Islet precursor cell (in vitro differentiated cells): ENCODE measurements at places on chromosomes 16 and 17.

DNA sequence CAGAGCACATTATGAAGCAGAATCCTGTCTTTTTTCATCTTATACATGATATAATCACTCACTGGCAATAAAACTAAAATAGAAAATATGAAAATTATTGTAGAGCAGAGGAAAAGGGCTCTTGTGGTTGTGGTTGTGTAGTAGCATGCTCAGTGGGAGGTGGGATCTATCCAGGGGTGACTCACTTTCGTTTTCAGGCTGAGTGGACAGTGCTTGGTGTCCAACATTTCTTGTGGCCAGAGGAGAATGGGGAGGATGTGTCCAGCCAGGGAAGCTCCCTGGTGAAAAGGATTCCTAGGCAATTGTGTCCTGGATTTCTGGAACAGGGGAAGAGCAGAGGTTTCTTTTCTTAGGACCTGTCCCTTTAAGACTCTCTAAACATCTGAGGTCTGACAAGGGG lies 31.9 kb upstream of the CPHXL start:
- DNase-seq, result no peak

- no peak for DNase-seq
Measured at GRCh38 chr17:63927464-63928171, 4.5 kb downstream of the CD79B start.

DNA sequence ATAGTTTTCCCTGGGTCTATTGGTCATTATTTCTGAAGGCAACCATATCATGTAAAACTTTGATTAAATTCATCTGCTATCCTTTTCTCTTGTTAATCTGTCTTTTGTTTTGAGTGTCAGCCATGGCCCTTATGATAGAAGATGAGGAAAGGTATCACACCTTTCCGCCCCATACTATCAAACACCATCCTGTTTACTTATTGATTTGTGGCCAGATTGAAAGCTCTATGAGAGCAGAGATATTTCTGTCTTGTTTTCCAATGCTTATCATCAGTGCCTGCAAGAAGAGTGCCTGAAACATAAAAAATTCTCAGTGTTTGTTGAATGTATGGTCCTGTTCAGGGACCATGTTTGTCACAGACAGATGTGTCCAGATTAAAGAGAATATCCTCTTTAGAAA lies 22.6 kb upstream of the DHX8 start:
- DNase-seq, result no peak

GRCh38 chr17:4304417-4305027 lies 40.7 kb upstream of the ANKFY1 start:
- DNase-seq, result no peak

DNA sequence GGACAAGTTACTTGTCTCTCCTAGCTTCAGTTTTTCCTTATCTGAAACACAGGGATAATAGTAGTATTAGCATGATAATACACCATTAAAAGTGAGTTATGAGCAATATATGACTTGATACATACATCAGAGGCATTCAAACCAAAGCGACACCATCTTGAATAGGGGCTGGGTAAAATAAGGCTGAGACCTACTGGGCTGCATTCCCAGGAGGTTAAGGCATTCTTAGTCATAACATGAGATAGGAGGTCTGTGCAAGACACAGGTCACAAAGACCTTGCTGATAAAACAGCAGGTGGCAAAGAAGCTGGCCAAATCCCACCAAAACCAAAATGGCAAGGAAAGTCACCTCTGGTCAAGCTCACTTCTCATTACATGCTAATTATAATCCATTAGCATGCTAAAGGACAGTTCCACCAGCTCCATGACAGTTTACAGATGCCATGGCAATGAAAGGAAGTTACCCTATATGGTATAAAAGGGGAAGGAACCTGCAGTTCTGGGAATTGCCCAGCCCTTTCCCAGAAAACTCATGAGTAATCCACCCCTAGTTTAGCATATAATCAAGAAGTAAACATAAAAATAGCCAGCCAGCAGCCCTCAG lies 37.2 kb upstream of the HS3ST3A1 start:
- peak; percentile 52 for DNase-seq

DNA sequence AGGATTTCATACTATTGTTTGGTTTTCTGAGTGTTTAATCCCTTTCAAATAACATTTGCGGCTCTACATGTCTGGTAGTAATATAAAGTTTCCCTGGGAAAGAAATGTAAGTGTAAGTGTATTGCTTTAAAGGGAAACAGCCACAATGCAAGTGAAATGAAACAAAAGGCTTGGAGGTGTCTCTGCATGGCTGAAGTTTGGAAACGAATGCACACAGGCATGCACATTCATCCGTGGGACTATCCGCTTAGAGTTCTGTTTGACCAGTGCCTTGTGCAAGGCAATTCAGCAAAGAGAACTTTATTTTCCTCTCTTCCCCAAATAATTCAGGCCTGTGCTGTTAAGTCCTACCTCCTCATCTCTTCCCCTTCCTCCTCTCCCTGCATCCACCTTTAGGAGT lies 56.1 kb upstream of the MRTFB start:
- no peak for DNase-seq

- no peak for DNase-seq
Measured at GRCh38 chr16:19315889-19316433, 30.4 kb downstream of the CLEC19A start.

- DNase-seq, result no peak
Measured at GRCh38 chr16:89106533-89107202, 13.0 kb downstream of the ACSF3 start.

- DNase-seq, result no peak
Measured at GRCh38 chr16:73124665-73125375, 76.9 kb upstream of the ZFHX3 start.

DNA sequence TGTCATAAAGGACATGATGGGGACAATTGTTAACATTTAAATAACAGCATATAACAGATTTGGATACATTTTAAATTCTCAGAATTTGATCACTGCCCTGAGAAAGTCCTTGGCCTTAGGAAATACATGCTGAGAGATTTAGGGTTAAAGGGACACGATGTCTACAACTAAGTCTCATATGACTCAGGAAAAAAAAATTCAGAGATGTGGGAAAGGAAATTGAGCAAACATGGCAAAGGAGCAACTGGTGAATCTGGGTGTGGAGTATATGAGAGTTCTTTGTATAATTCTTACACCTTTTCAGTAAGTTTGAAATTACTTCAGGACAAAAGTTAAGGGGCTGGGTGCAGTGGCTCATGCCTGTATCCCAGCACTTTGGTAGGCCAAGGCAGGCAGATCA lies 18.2 kb downstream of the MPP3 start:
- DNase-seq, result no peak

DNA sequence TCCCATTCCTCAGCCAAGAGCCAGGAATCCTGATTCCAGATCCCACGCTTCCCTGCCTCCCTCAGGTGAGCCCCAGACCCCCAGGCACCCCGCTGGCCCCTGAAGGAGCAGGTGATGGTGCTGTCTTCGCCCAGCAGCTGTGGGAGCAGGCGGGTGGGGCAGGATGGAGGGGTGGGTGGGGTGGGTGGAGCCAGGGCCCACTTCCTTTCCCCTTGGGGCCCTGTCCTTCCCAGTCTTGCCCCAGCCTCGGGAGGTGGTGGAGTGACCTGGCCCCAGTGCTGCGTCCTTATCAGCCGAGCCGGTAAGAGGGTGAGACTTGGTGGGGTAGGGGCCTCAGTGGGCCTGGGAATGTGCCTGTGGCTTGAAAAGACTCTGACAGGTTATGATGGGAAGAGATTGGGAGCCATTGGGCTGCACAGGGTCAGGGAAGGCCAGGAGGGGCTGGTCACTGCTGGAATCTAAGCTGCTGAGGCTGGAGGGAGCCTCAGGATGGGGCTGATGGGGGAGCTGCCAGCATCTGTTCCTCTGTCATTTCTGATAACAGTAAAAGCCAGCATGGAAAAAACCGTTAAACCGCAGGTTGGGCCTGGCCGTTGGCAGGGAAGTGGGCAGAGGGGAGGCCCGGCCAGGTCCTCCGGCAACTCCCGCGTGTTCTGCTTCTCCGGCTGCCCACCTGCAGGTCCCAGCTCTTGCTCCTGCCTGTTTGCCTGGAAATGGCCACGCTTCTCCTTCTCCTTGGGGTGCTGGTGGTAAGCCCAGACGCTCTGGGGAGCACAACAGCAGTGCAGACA lies at the start of gene SPN:
Gene SPN, plus strand, starts transcription at position 232 of the 791 bp plus-strand sequence. Its CDS starts 482 bp downstream, at position 714.
- no peak for DNase-seq

- peak; percentile 43 for DNase-seq
Measured at GRCh38 chr16:66293932-66294331, 72.6 kb upstream of the CDH5 start.

- DNase-seq, result no peak
Measured at GRCh38 chr16:54411544-54411943, 125.0 kb upstream of the IRX3 start.

- DNase-seq, result no peak
Measured at GRCh38 chr17:56947741-56948140, 13.1 kb downstream of the COIL start.

DNA sequence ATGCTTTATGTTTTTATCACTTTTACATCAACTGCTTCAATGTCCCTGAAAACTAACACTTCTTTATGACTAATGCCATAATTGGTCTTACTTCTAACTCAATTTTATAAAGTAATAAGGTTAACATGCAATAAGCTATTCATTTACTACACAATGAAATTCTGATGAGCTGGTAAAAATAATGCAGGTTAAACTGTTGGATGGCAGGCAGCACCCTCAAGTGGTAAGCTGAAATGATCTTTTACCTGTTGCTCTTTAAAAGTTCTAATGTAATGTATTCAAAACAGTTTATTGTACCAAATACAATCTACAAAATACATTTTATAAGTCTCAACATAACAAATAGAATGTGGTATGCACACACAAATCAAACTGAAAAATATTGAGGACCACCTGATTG lies 1280.3 kb downstream of the CDH8 start:
- no peak for DNase-seq

- DNase-seq, result no peak
Measured at GRCh38 chr17:59372138-59372751, 40.8 kb downstream of the YPEL2 start.

DNA sequence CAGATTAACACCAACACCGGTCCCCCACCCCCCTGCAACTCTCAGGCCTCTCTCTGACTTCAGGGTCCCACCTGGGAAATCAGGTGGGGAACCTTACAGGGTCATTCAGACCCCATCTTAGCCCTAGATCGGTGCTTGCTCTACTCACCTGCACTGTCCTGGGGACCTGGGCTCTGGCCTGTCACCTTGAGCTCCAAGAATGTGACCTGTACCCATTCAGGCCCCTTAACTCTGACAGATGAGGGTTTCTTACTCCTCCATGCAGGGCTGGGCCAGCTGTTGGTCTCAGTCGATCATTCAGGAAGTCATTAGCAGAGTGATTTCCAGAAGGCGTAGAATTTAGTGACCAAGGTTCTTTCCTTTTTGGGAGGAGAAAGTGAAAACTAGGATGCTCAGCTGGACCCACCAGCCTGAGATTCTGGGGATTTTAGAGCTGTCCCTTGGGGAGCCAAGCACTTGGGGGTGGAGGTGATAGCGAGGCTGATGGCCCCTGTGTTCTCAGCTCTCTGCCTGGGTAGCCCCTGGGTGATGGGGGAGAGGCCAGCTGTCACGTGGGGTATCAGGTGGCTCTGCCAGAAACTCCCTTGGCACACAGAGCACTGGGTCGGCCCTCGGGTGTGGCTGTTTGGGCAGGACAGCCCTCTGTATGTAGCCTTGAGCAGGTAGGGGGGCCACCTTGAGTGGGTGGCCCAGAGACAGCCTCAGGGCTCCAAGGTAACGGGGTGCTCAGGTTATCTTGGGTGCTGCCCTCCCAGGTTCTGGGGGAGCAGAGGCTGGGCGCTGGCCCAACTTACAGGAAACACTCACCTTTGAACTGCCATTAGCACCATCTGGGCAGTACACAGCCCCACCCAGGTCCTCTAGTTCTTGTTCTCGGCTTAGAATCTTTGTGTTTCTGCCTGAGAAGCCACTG lies 724 bp downstream of the MVP start:
- DNase-seq, result no peak

DNA sequence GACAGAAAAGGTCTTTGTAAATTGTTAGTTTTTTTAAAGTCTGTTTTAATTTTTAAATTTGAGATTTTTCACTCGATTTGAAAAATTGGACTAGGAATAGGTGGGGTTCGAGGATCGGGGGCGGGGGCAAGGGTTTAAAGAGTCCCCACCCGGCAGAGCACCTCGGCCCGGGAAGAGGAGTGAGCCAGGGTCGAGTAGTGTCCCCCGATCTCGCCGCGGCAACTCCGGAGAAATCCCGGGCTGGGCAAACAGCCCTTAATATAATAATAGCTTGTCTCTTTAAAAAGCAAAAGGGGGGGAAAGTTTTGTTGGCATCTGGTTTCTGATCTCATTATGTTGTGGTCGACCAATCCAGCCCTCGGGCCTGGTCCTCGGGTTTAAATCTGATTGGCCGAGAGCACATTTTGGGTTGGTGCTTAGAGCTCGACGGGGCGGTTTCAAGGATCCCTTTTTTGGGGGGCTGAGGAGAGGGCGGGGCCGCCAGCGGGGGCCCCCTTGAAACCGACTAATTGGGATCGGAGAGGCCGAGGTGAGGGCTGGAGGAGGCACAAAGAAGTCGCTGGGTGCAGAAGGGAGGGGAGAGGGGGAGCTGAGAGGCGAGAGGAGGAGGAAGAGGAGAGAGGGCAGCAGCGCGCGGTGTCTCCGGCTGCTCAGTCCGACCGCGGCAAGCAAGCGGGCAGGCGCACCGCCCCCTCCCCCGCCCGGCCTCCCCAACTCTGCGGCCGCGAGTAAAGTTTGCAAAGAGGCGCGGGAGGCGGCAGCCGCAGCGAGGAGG lies at the start of gene FZD2:
Gene FZD2, plus strand, starts transcription at position 653 of the 775 bp plus-strand sequence. CDS start 205 bp downstream, outside the sequence.
- DNase-seq, result peak; percentile 95

GRCh38 chr17:56806949-56807348 lies 26.8 kb downstream of the C17orf67 start:
- DNase-seq, result no peak

DNA sequence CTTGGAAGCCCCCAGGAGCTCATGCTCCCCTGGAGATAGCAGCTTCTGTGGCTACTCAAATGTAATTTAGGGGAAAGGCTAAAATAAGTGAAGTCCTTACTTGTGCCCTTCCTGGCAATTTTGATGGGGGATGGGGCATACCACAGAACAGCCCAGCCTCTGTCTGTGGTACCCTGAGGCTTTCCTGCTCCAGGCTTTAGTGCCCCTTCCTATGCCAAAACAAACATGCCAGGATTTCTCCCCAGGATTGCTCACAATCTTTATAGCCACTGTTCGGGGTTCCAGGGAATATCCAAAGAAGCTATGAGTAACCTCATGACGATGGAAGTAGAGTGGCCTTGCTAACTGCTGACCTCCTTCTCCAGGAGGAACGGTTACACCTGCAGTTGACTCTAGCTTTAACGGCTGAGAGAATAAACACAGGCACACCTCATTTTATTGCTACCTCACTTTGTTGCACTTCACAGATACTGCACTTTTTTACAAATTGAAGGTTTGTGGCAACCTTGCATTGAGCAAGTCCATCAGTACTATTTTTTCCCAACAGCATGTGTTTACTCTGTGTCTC lies 24.9 kb downstream of the CCL4 start:
- no peak for DNase-seq

DNA sequence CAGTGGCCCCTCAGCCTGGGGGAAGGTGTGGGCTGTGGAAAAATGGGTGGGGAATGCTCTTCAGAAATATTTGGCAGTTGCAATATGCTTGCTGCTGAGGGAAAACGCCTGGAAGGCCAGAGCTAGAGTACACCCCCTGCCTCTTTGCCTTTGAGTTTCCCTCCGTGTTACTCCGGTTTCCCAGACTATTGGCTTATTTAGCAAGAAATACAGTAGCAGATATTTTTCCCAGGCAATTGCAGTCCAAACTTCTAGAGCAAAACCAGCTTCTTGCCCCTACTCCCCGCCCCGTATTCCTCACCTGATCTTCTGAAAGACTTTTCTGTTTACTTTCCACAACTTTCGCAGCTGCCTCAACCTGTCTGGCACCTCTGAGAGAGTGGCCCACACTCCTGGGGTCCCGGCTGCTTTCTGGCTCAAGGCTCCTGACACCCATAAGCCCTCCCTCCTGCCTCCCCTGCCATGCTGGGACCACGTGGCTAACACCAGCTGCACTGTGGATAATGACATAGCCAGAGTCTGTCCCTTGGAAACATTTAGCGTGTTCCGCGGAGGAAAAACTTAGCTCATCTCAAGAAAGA lies 45.8 kb upstream of the HELZ start:
- no peak for DNase-seq
